ENCODE measurements at places on chromosomes 1 and 21.

DNA sequence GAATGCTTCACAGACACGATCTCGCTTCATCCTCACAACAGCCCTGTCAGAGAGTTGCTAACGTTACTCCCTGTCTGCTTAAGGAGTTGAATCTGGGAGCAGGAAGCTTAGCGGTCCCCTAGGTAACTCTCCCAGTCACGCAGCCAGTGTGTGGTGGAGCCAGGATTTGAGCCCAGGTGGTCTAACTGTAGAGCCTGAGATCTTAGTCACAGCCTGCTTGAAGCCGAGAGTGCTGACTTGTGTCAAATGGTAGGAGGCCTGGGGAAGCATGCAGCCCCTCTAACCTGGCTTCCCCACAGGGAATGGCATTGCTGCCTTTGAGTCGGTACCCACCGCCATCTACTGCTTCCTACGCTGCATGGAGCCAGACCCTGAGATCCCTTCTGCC lies 4.1 kb downstream of the ADPRS start:
- no peak for DNase-seq

DNA sequence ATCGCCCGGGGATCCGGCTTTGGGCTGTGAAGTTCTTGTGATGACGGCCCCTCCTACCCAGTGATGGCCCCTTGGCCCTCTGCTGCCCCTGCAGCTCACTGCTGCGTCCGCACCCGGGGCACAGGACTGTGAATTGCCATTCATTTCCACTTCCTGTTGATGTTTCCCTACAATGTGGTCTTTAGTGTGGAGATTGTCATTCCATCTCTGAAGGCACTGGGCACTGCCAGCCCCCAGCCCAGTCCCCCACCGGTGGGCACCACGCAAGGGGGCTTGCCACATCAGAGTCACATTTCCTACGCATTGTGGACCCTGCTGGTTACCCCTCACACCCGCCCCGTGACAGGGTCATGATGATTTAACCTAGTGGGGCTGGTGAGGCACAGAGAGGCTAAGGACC lies 2.5 kb upstream of the MX2 start:
- DNase-seq, result no peak

DNA sequence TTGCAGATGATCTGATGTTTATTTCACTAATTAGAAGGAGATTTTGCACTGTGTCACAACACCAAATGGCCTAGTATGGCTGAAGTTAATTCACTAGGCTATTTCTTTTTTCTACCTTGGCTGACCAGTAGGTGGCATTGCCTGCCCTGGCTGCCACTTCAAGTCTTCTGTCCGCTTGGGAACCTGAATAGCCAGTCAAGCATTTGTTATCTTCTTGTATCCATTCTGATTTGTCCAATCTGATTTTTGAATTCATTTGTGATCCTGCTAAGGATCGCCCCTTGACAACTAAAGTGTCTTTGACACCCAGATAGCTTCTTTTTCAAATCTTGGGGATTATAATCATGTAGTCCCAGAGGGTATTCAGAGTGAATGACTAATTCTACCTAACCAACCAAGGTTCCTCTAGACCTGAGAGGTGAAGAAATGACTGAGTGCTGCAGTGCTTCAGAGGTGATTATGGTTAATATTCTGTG lies 99.4 kb downstream of the GIPC2 start:
- peak; percentile 17 for DNase-seq

GRCh38 chr1:152348447-152348846 lies 11.4 kb downstream of the FLG2 start:
- DNase-seq, result no peak

- DNase-seq, result no peak
These were observed 73.0 kb upstream of the TLR5 start for GRCh38 chr1:223216074-223216473.

DNA sequence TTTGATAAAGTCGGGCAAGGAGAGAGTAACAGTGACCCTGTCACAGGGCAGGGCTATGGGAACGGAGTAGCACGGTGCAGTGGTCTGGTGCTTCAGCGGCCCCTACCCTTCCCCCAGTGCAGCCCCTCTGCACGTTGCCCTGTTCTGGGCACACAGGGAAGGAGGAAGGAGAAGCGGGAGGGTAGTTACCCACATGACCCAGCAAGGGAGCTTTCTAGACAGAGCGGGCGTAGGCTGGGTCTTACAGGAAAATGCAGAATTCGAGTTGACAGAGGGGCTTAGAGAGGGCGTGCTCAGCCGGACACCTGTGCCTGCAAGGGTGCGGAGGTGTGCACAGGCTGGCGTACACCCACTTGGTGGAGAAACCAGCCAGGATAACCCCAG lies 341.2 kb downstream of the NPHP4 start:
- no peak for DNase-seq

DNA sequence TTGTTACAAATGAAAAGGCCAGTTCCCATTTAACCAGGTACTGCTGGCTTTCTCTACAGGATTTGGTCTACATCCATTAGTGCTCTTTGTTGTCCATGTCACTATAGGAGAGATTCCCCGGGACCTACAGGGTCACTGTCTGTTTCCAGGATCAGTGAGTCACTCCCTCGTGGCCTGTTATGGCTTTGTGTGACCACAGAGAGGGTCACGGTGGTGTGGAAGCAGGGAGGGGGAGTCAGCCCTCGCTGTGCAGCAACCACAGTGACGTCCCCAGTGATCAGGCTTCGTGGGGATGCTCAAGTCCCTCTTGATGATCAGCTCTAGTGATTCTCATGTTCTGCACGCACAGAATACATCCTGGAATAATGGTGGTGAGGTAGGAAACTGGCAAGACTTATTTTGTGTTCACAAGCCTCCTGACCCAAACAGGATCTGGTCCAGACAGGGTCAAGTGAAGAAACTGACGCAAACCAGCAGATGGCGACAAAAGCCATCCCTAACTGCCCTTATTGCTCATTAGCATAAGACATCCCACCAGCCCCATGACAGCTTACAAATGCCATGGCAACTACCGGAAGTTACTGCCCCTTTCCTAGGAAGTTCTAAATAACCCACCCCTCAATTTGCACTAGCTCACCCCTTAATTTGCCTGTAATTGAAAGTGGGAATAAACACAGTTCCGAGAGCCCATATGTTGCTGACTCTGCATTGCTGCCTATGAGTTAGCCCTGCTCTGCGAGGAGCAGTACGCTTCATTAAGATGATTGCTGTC lies 98.5 kb downstream of the DISC1 start:
- no peak for DNase-seq

DNA sequence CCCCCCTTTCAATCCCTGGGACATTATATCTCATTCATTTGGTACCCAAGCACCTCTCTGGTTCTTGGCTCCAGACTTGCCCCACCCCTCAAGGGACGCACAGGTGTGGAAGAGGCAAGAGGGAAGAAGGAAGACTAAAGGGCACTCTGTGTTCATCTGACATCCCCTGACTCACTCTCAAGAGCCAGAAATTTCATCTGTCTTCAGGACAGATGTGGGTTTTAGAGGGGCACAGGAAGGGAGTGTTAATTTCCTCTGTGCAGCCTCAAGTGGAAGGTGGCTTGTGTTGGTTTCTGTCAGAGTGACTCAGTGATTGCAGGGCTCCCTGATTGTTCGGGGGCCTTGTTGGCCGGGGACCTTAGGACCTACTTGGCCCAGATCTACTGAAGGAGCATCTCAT lies 2.4 kb downstream of the C2CD4D start:
- DNase-seq, result no peak

GRCh38 chr1:85494904-85495266 lies 29.9 kb upstream of the DDAH1 start:
- no peak for DNase-seq

GRCh38 chr1:203676455-203676854 lies 49.8 kb downstream of the ATP2B4 start:
- no peak for DNase-seq

- DNase-seq, result no peak
These were observed 2.0 kb downstream of the FCER1G start for GRCh38 chr1:161216945-161217712.
